ENCODE measurements at places on chromosomes 7 and 10.
A peak's percentile ranks its signal among the peaks of the same experiment; 100 is the strongest.

- DNase-seq = peak; percentile 89
Measured at GRCh38 chr10:92087750-92088395, 164.3 kb downstream of the BTAF1 start.

DNA sequence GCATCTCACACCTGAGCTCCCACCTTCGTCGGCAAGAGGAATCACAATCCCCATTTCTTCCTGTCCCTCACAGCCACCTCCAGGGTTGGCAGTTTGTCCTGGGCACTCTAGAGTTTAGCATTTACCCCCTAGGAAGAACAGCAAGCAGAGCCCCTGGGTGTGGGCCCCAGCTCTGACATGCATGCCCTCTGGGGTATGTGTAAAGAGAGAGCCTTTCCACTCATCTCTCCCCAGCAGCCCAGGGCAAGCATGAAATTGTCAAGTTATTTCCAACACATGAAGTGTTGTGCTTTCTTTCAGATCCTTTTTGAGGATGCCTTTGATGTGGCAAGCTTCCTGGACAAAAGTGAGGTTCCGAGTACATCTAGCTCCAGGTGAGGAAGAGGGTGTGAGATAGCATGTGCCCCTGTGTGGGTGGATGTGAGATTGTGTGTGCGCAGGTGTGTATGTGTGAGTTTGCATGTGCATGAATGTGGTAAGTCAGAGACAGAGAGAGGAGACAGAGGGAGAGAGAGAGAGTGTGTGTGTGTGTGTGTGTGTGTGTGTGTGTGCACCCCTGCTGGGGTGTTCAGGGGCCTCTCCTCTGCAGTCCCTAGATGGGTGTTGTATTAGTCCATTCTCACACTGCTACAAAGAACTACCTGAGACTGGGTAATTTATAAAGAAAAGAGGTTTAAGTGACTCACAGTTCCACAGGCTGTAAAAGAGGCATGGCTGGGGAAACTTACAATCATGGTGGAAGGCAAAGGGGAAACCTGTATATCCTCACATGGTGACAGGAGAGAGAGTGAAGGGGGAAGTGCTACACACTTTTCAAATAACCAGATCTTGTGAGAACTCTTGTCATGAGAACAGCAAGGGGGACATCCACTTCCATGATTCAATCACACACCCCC lies 18.1 kb downstream of the STRA8 start:
- DNase-seq = no peak

DNA sequence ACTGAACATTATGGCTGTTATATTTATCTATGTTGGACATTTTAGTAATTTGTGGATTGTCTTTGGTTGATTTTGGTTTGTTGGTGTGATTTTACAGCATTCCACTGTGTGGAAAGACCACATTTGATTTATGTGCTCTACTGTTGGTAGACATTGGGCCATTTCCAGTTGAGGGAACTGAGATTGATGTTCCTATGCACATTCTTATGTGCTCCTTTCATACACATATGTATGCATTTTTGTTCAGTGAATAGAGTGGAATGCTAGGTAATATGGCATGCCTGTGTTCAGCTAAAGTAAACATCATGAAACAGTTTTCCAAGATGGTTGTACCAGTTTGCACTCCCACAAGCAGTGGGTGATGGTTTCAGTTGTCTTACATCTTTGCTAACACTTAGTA lies 15.1 kb downstream of the CACNB2 start:
- DNase-seq = no peak

- no peak for DNase-seq
Measured at GRCh38 chr10:71807557-71808510, 34.5 kb upstream of the VSIR start.

- DNase-seq = no peak
Measured at GRCh38 chr10:51564896-51565510, 134.4 kb downstream of the CSTF2T start.

DNA sequence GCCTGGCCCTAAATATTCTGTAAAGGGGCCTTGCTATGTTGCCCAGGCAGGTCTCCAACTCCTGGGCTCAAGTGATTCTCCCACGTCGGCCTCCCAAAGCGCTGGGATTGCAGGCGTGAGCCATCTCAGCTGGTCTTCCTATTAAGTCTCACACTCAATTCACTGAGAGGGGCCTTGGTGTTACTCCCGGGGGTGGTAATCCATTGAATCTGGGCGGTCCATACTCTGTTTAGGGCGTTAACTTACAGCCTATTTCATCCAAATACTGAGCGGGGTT lies 665 bp upstream of the SRRT start:
- no peak for DNase-seq

DNA sequence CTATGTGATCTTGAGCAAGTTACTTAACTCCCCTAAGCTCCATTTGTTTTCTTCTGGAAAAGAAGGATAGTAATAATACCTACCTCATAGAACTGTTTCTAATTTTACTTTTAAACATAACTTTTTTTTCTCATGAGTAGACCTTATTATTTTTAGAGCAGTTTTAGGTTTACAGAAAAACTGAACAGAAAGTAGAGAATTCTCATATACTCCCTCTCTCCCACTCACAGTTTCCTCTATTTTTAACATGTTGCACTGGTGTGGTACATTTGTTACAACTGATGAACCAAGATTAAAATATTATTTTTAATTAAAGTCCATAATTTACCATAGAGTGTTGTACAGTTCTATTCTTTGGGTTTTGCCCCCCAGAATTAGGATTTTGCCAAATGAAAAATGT lies 221.3 kb upstream of the CSTF2T start:
- DNase-seq = no peak

GRCh38 chr10:62266611-62267010 lies 2.0 kb downstream of the RTKN2 start:
- DNase-seq = peak; percentile 33

GRCh38 chr10:30070001-30070685 lies 10.8 kb upstream of the JCAD start:
- peak; percentile 55 for DNase-seq

DNA sequence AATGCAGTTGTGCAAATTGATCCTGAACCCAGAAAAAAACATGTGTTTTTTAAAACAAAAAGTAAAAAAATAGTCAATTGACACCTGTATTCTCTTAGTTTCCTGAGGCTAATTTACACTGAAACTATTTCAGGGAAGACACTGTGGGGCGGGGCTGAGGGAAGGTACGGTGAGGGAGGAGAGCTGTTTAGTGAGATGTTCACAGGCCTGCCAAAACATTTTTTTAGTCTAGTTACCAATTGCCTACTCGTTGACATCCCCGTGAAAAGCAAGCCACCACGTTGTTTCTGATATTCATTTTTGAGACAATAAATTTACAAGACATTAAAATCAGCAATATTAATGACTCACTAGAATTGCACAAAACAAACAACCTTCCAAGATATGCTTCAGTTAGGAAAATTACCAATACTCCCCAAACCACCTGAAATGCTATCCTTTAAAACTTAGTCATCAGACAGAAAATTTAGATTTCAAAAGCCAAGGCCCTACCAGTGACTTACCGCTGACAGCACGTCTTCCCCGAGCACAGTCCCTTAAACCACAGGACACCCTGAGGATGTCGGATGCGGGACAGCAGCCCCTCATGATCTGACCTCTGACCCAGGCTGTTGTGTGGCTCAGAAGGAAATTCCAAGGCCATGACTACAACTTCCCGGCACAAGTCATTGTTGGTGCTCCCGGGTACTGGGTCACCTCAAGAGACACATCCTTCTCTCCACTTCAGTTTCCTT lies 279.2 kb downstream of the PRPF18 start:
- peak; percentile 67 for DNase-seq

- no peak for DNase-seq
Measured at GRCh38 chr7:40315277-40315676, 180.5 kb downstream of the SUGCT start.

GRCh38 chr7:50552921-50553320 lies 12.3 kb downstream of the DDC start:
- peak; percentile 69 for DNase-seq

DNA sequence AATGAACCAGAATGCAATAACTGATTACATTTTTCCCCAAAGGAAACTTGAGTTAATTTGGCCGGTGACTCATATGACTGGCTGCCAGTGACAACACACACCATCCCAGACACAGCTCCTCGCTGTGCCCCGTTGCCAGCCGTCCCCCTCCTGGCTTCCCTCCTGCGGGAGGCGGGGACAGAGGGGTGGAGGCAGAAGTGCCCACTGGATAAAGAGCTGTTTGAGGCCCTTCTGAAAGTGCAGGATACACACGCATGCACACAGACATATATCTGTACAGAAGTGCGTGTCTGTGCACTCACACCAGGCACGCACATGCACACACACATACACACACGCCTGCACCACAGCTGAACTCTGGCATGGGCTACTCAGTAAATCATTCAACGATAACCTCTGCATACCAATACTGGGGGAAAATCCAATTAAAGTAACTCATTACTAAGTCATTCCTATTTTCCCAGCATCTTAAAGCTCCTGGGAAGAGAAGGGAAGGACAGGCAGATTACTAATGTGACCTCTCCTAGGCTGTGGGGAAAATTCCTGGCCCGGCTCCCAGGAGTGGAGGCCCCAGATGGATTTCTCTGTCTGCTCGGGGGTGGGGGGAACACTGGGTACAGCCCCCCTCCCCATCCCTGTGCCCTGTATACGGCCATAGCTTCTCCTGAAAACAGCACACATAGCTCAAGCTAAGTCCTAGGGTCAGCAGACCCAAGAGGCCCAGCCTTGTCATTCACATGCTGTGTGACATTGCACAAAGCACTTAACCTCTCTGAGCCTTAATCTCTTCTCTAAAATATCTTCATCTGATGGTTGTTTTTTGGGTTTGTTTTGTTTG lies 52.3 kb upstream of the MYL10 start:
- peak; percentile 86 for DNase-seq

- DNase-seq = peak; percentile 72
Measured at GRCh38 chr10:108454793-108455192, 1290.3 kb upstream of the SORCS1 start.

- peak; percentile 70 for DNase-seq
Measured at GRCh38 chr7:100799037-100799896, 28.1 kb downstream of the EPHB4 start.

DNA sequence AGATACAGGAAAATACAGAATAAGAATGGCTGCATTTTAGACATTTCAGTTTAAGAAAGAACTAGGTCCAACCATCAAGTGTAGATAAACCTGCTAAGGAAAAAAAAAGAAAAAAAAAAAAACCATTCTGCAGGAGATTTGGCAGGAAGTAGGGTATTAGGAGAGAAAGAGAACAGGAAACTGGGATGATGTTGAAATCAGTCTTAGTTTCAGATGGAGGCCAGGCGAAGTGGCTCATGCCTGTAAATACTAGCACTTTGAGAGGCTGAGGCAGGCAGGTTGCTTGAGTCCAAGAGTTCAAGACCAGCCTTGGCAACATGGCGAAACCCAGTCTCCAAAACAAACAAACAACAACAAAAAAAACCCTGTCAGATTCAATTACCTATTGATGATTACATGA lies 120.2 kb downstream of the RAB11FIP2 start:
- DNase-seq = no peak

GRCh38 chr10:58967551-58968388 lies 208.7 kb upstream of the PHYHIPL start:
- DNase-seq = no peak

- peak; percentile 64 for DNase-seq
Measured at GRCh38 chr10:112137154-112137987, 46.2 kb downstream of the GPAM start.

DNA sequence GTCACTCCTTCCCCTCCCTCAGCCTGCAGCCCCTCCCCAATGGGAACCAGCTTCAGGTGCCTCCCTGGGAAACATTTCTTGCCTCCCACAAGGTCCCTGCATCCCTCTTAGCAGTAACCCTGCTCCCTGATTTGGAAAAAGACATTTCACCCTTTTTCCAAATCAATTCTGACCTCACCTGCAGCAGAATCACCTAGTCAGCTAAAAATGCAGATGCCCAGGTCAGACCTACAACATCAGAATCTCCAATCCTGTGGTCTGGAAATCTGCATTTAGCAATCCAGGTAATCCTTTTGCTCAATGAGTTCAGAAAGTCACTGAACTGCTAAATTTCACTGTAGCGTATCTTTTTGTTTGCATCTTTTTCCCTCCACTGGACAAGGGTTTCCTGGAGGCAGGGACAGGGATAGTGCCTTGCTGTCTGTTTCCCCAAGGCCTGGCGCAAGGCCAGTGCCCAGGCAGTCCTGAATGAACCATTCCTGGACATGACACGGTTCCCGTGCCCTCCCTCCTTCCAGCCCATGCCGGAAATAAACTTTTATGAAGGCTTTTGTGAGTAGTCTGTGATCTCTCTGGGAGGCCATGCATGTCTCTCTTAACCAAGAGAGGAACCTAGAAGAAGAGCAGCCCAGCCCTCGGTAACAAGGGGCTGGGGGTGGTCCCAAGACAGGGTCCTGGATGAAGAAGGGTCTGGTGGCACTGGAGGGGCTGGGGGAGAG lies 44.0 kb downstream of the COL13A1 start:
- peak; percentile 29 for DNase-seq

GRCh38 chr10:90396721-90397120 lies 461.1 kb downstream of the HTR7 start:
- no peak for DNase-seq

DNA sequence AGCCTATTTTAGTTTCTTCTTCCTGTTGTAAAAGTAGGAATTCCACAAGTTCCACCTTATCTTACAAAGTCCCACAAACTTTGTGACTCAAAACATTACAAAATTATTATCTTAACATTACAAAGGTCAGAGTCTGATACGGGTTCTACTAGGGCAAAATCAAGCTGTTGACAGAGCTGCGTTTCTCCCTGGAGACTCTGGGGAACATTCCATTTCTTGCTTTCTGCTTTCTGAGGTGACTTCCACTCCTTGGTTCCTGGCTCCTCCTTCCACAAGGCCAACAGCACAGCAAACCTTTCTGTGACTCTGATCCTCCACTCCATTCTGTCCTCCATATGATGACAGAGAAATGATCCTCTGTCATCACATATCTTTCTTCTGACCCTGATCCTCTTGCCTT lies 10.6 kb downstream of the OR2F1 start:
- no peak for DNase-seq

- no peak for DNase-seq
Measured at GRCh38 chr7:107309296-107309695, 140.5 kb downstream of the HBP1 start.

DNA sequence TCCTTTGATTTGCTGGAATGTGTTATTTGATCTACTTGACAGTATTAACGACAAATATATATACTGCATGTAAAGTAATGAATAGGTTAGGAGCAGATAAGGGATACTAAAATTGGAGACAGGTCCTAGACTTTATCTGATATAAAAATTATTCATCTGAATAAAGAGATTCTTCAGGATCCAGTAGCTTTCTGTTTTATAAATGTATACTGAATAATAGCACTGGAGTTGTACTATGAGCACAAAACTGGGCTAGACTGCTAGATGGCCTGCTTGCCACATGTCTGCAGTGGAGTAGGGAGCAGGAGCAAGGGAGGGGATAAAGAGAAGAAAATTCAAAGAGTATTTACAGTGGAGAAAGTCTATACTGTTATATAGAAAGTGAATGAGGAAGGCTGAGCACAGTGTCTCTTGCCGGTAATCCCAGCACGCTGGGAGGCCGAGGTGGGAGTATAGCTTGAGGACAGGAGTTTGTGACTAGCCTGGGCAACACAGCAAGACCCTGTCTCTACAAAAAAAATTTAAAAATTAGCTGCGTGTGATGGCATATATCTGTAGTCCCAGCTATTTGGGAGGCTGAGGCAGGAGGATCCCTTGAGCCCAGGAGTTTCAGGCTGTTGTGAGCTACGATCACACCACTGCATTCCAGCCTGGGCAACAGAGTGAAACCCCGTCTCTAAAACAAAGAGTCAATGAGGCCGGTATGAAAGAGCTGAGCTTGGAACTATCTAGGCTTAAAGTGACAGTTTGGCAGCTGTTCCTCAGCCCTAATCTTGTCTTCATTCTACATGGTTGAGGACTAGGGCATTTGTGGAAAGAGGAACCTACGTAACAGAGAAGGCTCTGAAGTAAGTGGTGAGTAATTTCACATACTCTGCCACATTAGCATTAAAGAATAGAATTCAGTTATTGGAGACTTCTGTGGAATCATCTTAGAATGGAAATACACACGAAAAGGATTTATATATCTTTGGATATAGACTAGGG lies 41.8 kb downstream of the CD36 start:
- no peak for DNase-seq

Data from fibroblast of the aortic adventitia (primary cell).